ENCODE measurements at places on chromosomes 4 and X.

DNA sequence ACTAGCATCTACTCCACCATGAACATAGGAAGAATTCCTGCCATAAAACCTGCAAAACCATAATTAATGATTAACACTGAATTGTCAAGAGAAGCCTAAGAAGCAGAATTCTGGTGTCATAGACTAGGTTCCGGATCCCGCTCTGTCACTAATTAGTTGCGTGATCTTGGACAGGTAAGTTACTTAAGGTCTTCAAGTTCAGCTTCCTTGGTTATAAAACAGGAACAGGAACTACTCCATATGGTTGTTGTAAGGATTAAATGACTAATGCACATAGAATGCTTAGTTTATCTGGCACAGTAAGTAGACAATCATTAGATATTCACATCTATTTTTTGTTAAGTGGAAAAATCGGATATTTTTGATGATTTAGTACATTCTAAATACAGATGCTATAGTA lies 14.3 kb downstream of the G3BP2 start:
- no peak for DNase-seq

- DNase-seq: no peak
These were observed 18.0 kb upstream of the MANBA start for GRCh38 chr4:102778720-102779119.

GRCh38 chr4:26851129-26851528 lies 9.5 kb upstream of the STIM2 start:
- DNase-seq: no peak

GRCh38 chrX:13463608-13464007 lies 105.8 kb upstream of the EGFL6 start:
- no peak for DNase-seq

DNA sequence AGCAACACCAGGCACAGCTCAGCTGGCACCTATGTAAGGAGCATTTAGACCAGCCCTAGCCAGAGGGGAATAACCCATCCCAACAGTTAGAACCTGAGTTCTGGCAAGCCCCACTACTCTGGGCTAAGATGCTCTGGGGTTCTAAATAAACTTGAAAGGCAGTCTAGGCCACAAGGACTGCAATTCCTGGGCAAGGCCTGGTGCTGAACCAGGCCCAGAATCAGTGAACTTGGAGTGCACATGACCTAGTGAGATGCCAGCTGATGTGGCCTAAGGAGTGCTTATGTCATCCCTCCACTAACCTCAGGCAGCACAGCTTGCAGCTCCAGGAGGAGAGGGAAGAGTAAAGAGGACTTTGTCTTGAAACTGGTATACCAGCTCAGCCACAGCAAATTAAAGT lies 7.6 kb upstream of the PRRG3 start:
- no peak for DNase-seq

All from activated naive CD8-positive, alpha-beta T cell treated with anti-CD3 and anti-CD28 coated beads, Interleukin-2, amount 50 U/mL, for 16 hours (primary cell).